ENCODE measurements at places on chromosomes 6 and 20. TPM values are rescaled to one million over a fixed set of nuclear protein-coding genes. Genes with fewer than 3 reads are reported as not detected.

Gene PLG
- total RNA-seq: not detected

Gene PRDM1
- 0.37 TPM for total RNA-seq

Gene PPP1R16B
- total RNA-seq: 0.07 TPM

Gene SS18L1
- total RNA-seq: 7.1 TPM

Gene NFYA
- total RNA-seq: 25.7 TPM

Gene OR12D3
- total RNA-seq: not detected

Gene TEAD3
- 5.6 TPM for total RNA-seq

Data from Caki2 (cell line).